Activated effector memory CD4-positive, alpha-beta T cell treated with Interleukin-2 at 50 U/mL for 16 hours (primary cell): ENCODE measurements at places on chromosomes 2 and 18.

DNA sequence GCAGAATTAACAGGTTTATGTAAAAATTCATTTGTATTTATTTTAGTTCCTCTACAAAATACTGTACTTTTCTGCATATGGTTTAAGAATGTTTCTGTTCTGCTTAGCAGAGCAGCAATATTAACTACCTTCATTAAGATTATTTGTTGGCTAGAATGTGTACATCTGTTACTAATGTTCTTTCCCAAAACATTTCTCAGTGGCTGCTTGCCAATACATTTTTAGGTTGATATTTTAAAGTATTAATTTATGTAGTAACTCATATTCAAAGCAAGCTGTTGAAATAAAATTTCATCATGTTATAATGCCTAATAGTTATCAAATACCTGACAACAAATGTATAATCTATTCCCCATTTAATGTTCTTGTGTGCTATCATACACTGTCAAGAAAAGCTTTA, 40.3 kb downstream of the PRKD3 start:
- DNase-seq = no peak

- DNase-seq = peak; percentile 40
These were observed 248.5 kb downstream of the CDH20 start for GRCh38 chr18:61581578-61582201.

GRCh38 chr18:44323125-44323524, 357.6 kb upstream of the SETBP1 start:
- DNase-seq = no peak

GRCh38 chr2:16537347-16537746, 128.3 kb downstream of the CYRIA start:
- no peak for DNase-seq

DNA sequence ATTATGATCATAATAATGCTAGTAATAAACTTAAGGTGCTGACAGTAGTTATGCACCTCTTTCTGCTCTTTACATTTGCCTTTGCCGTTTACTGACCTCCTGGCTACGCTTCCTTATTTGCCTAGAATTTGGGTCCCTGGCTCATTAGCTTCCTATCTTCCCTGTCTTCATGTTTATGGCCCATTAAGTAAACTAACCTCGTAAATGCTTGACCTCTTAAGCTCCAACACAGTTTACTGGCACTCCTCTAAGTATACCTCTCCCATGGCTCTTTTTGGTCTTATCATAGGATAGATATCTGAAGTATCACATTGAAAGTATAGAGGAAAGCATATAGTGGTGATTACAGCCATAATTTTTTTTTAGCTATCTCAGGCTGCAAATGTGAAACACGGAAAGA, 657.3 kb upstream of the SLC39A10 start:
- no peak for DNase-seq
